ENCODE measurements at places on chromosomes 1 and 21. TPM values are rescaled to one million over a fixed set of nuclear protein-coding genes. Genes with fewer than 3 reads are reported as not detected.

The SYT2 gene
- not detected for total RNA-seq

The BNIPL gene
- 5.5 TPM for total RNA-seq

The FNDC10 gene
- 2.4 TPM for total RNA-seq

The CCDC17 gene
- total RNA-seq: 0.64 TPM

The GLIS1 gene
- 0.24 TPM for total RNA-seq

The CRNN gene
- 0.85 TPM for total RNA-seq

The CD53 gene
- not detected for total RNA-seq

The NCAM2 gene
- under 0.01 TPM for total RNA-seq

The CLCA4 gene
- 0.96 TPM for total RNA-seq

The ZNF648 gene
- total RNA-seq: not detected

The DNAJC6 gene
- 1.3 TPM for total RNA-seq

The NPR1 gene
- not detected for total RNA-seq

The NR5A2 gene
- total RNA-seq: 0.24 TPM

The USF1 gene
- total RNA-seq: 33.5 TPM

The TP73 gene
- total RNA-seq: 0.24 TPM

The NUAK2 gene
- 21.9 TPM for total RNA-seq

The SPRR2F gene
- total RNA-seq: not detected

The NME7 gene
- total RNA-seq: 30.4 TPM

The SHE gene
- total RNA-seq: 0.24 TPM

The NMNAT1 gene
- 12.8 TPM for total RNA-seq

The LEFTY2 gene
- not detected for total RNA-seq

The ADAMTSL4 gene
- total RNA-seq: 3.0 TPM

The TXNDC12 gene
- 44.8 TPM for total RNA-seq

The CFAP126 gene
- total RNA-seq: not detected

The CCDC24 gene
- total RNA-seq: 3.4 TPM

The MIXL1 gene
- not detected for total RNA-seq

The HCRTR1 gene
- not detected for total RNA-seq

The BSND gene
- not detected for total RNA-seq

The CCDC30 gene
- total RNA-seq: 0.48 TPM

The KRTAP10-6 gene
- not detected for total RNA-seq

The INAVA gene
- 38.4 TPM for total RNA-seq

The TMEM82 gene
- total RNA-seq: not detected

The AKR7A2 gene
- 55.2 TPM for total RNA-seq

Measured in tracheal epithelial cell (primary cell).